ENCODE measurements at places on chromosomes 12 and 14.

- no peak for DNase-seq
These were observed 22.0 kb upstream of the YARS2 start for GRCh38 chr12:32777691-32778175.

GRCh38 chr12:94326727-94327126 is 132.9 kb downstream of the CEP83 start:
- peak; percentile 45 for DNase-seq

GRCh38 chr12:127342861-127343260 is 924.1 kb upstream of the TMEM132C start:
- DNase-seq: no peak

DNA sequence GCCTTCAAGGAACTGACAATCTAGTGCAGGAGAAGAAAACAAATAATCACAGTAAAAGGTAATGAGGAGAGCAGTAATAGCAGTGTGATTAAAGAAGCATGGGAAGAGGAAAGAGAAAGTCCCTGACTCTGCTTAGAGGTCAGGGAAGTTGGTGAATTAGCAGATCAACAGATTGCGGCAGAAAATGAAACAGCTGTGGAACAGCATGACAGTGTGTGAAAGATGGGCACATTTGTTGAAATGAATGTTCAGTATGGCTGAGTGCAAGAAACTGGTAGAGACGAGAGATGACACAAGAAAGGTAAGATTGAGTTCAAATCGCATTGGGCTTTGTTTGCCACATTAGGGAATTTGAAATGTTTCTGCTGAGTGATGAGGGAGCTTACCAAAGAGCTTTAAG is 63.7 kb upstream of the RASSF8 start:
- DNase-seq: no peak

GRCh38 chr14:44494137-44494536 is 12.9 kb downstream of the FSCB start:
- no peak for DNase-seq

GRCh38 chr12:104459368-104459909 is 2.7 kb downstream of the CHST11 start:
- DNase-seq: no peak

GRCh38 chr14:61543946-61544345 is 151.4 kb upstream of the HIF1A start:
- no peak for DNase-seq

DNA sequence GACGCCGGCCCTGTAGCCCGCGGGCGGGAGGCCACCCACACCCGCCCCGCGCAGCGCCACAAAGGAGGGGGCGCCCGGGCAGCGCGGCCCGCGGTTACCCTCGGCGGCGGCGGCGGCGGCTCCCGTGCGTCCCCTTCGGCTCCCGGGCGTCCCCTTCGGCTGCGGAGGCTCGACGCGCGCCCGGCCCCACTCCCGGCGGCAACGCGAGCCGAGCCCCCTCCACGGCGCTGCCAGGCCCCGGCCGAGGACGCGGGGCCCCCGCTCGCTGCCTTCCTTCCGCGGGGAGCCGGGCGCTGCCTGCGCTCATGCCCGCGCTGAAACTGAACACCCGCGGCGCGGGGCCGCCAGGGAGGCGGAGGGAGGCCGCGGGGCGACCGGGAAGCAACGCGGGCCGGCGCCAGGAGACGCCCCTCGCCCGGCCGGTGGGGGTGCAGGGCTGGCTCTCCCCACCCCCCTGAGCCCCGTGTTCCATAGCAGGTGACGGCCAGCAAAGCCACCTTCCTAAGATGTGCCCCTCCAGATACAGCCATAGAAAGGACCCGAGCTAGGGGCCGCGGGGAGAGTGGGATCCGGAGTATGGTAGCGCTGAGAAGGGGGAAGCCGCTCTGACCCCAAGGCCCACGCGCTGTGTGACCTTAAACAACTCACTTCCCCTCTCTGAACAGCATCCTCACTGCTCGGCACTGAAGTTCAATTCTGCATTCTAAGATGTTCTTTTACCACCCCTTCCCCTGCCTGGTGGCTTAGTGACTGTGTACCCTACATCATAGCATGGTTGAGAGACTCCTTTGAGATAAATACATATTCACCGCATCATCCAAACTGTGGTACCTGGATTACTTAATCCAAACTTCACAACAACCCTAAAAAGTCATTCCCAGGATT is 42.8 kb downstream of the KDM2B start:
- no peak for DNase-seq

GRCh38 chr12:1605129-1606020 is 11.0 kb upstream of the FBXL14 start:
- no peak for DNase-seq

DNA sequence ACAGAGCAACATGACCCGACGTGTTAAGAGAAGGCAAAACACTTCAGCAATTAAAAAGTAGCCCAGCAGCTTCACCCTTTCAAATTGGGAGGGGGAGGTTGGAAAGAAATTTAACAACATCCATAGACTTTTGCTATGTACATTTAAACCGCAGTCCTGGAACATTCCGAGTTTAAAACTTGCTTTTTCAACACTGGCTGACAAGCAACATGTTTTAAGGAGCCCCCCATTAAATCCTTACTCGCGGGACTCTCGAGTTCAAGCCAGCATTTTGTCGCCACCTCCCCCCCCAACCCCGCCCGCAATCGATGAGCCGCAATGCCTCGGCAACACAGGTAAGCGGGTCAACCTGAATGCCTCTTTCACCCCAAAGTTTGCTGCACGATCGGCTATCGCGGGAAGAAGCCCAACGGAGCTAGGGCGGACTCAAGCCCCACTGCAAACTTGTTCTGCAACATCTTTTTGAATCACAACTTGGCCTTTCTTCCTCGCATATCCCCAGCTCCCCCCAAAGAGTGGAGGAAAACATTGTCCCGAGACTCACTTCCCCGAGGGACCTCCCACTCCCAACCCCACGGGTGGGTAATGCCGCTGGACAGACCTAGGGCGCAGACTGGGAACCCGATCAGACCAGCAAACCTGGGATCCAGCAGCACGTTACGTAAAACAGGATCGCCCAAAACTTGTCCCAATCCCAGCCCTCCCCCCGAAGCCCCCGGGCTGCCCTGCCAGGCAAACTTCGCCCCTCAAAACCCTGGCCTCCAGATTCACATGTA is 777 bp downstream of the ZFP36L1 start:
- no peak for DNase-seq

DNA sequence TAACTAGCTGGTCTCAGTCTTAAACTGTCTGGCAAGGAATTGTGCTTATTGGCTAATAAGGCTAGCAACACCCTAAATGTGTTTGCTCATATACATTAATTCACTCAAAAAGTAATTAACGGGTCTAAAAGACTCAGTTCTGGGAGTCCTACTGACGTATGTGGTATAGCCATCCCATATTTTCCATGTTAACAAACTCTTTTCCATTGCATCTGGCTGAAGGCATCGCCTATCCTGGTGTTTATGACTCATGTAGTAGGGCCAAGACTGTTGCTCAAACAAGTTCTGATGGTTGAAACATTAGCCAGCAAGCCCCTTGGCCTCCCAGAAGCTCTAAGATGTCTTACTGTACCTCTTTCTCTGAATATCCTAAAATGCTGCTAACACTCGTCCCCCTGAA is 98.5 kb downstream of the PHLDA1 start:
- peak; percentile 82 for DNase-seq

GRCh38 chr14:93717668-93718320 is 70.5 kb downstream of the PRIMA1 start:
- no peak for DNase-seq

DNA sequence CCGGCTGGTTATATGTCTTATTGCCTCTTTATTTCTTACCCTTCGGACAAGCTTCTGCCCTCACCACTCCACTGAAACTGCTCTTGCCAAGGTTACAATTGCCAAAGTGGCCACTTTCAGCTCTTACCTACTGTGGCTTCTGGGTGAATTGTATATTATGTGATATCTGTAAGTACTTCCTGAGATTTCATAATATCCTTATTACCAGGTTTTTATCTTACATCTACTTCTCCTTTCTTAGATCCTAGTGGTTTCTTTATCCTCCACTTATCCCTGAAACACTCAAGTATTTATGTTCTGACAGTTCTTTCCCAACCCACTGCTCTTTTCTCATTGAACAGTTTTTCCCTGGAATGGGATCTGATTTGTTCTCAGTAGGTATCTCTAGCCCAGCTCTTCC is 10.5 kb downstream of the CELA1 start:
- DNase-seq: no peak

GRCh38 chr14:55864890-55865655 is 253.1 kb upstream of the PELI2 start:
- DNase-seq: no peak

DNA sequence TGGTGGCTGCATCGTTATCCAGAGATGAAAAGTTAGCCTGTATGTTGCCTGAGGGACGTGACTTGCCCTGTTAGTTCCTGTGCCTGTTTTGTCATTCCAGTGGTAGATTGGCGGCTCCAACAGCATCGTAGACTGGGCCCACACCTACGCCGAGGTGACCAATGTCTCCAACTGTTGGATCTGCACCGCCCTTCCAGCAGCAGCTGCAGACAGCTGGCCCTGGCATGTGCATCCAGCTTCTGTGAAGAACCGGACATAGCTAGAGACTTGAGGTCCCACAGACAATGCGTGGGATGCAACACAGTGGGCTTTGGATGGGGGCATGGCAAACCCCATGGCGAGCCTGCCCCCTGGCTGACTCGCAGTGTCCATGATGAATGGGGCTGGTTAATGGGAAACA is 93.0 kb upstream of the TMPO start:
- DNase-seq: no peak

DNA sequence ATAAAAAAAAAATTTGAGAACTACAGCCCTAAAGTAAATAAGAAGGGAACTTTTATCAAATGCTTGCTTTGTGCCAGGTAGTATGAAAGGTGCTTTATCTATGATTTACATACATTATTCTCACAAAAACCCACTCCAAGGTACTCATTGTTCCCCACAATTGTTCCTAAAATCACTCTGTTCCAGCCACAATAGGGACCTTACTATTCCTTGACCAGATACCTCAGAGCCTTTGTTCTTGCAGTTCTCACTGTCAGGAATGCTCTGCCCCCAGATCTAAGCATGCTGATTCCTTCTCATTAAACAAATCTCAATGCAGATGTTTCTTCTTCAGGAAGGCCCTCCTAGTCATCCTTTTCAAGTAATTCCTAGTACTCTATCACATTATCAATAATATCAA is 60.2 kb downstream of the PPP1R12A start:
- no peak for DNase-seq

- DNase-seq: no peak
These were observed 14.9 kb upstream of the SCAF11 start for GRCh38 chr12:46005151-46005797.

- DNase-seq: peak; percentile 96
These were observed 7.8 kb downstream of the ZFP36L1 start for GRCh38 chr14:68784978-68785533.

DNA sequence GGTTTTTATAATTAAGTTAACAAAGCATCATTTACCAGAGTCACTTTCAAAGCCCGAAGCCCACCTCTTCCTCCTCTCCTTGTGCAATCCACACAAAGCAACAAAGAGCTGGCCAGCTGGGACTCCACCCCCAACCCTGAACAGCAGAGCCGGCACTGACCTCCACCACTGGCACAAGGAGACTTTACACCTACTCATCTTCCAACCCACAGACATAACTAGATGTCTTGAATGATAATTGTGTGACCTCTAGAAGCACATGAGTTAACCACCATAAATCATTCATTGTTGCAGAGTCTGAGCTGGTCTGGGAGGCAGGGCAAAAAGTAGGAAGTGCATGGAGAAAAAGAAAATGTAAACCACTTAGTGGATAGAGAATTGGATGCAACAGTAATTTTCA is 72.2 kb downstream of the ST8SIA1 start:
- DNase-seq: no peak

GRCh38 chr12:9033265-9033887 is 44.0 kb downstream of the KLRG1 start:
- no peak for DNase-seq

DNA sequence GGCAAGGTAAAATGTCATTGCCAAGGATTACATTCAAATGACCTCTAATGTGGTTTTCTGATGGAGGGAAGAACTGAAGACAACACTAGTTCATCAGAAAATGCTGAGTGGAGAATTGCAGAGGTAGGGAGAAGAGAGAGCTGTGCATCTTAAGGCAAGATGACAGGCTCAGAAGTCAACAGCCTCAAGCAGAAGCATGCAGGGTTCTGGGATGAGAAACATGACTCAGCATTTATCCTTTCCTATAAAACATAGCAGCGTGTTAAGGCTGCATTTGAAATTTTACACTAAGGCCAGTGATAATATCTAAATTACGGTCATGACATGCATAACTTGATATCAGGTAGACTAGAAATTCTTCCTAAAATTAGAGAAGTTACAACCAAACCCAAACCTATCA is 53.7 kb upstream of the DYRK2 start:
- no peak for DNase-seq
